ENCODE measurements at places on chromosomes 5 and 9.

DNA sequence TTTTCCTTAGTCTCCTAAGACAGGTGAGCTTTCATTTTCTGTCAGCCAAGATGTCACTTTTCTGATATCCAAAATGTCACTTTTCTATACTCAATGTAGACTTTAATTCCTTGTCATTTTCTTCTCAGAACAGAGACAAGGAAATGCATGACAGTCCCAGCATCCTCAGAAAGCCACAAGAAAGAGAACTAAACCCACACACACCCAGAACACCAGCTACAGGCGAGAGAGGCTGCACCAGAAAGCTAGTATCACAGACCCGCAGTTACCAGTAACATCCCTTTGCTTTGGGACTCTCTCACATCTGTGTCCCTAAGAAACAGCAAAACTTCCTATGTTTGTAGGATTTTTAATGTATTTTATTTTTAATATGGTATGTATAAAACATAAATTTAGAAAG is 17.1 kb downstream of the TRMO start:
- peak; percentile 79 for DNase-seq

- no peak for DNase-seq
These were observed 209.1 kb upstream of the TUT7 start for GRCh38 chr9:86563350-86563749.

- DNase-seq: no peak
These were observed 526.2 kb upstream of the ST8SIA4 start for GRCh38 chr5:101429241-101429640.

DNA sequence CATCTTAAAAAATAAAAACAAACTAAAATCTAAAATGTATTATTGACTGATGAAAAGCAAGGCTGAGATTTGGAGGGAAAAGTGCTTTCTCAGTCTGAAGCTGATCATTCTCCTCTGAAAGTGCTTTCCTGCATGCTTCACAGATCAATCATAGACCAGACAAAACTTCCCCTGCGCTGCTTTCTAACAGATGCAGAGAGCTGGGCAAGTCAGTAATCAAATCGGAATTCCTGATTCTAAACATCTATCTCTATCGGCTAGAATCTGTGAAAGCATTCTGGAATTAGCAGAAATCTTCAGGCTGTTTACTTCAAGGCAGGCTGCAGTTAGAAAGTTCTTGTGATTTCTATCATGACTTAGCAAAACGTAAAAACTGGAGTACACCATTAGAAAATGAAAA is 15.6 kb upstream of the FAM81B start:
- no peak for DNase-seq

DNA sequence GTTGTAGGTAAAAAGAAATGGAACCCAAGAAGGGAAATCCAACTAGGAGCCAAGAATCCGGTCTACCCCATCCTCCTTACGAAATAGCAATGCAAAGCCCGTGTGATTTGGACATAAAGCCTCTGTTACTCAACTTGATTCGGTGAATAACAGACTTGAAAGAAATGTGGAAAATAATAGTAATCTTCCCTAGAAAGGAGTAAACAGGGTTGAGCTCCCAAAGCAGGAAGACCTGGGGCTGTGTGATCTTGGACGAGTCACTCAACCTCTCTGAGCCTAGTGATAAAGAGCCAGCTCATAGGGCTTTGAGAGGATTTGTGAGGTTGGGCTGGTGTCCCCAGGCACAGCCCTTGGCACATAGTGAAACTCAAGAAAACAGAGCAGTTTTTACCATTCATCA is 42.7 kb upstream of the IL17B start:
- DNase-seq: no peak

- DNase-seq: no peak
These were observed 63.1 kb downstream of the SLC12A2 start for GRCh38 chr5:128146671-128147070.

GRCh38 chr5:154479160-154479943 is 1.3 kb upstream of the HAND1 start:
- no peak for DNase-seq

DNA sequence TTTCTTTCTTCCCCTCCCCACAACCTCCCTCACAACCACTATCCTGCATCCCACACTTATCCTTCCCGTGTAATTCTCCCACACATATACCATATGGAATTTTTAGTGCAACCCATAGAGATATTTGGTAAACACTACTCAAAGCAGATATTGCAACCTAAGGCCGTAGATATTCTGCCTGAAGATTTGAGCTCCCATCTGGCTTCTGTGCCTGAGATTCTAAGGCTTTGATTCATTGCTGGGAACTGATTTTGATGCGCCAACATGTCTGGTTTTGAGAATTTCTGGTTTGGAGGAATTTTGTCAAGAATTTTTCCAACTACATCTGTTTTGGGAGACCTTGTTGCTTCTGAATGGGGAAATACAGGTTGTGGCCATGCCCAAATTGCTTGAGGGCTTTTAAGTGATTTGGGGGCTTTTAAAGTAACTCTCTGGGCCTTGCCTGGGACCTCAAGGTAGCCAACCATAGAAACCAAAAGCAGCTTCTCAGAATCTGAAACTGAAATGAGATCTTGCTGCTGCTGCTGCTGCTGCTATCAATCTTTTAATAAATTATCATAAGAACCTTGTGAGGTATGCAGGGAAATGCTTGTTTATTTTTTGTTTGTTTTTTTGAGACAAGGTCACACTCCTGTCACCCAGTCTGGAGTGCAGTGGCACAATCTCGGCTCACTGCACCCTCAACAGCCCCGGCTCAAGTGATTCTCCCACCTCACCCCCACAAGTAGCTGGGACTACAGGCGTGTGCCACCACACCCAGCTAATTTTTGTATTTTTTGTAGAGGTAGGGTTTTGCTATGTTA is 36.2 kb downstream of the PLAC8L1 start:
- DNase-seq: no peak

DNA sequence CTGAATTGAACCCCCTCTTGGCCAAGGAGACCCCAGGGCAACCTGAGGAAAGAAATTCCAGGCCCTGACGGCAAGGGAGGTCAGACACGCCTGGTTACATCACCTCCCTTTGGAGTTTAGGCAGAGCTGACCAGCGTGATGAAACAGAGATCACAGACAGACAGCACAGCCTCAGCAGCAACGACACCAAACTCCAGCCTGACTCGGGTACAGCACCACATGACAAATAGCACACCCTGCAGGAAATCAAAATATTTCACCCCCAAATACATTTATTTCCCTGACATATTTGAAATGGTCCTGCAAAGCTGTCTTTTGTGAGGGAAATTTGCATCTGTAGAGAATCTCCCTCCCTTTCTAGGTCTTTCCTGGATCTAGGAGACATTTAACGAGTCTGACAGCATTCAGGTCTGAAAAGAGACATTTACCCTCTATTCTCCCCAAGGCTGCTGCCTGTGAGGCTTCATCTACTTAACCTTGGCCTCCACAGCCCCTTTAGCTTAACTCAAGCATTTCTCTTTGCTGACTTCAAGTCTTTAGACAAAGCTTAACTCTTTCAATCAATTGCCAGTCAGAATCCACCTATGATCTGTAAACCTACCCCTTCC is 2.6 kb downstream of the QSOX2 start:
- no peak for DNase-seq

DNA sequence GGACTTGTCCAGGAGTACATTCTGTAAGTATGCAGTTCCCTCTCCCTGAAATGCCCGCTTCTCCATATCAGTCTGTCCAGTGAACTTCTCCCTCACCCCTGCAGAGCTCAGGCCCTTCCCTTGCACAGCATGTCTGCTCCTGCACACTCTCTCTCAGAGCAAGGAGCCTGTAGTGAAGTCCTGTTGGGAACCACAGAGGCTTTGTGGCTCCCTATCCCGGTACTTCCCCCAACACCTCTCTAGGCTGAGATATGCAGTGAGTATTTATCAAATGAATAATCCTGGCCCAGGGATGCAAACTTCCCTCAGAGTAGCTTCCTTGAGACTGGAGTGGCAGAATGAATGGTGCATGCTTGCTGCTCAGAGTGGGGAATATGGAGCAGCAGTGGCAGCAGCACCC is 48.8 kb downstream of the POC5 start:
- DNase-seq: no peak

DNA sequence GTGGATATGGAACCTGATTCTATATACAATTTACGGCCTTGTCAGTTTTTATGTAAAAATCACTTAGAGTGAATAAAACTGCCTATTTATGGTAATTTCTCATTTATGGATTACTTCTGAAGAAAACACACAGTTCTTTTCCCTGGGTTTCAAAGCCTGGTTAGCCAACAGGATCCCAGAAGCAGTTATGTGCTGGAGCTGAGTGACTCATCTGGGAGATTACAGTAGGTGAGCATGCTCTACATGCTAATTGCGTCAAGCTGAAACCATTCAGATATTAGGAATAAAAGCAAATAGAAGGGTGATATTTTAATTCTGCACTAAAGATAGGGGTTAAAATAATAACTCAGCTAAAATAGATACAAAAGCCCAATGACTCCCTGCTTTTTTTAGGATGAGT is 47.8 kb downstream of the PDE4D start:
- no peak for DNase-seq

DNA sequence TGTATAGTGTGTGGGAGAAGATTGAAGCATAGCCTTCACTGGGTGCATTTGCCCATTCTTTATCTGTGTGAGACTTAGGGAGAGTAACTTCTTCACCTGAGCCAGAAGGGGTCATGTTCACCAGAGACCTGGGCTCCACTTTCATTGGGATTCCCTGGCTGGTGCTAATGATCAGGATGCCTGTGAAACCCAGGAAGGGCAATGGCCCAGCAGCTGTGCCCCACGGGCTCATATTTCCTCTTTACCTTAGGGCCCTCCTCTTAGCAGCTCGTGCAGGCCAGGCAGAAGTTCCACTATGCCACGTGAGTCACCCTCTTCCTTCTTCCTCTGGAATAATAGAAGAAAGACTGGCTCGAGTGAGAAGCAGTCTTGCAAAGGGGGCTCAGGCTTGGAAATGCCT is 5.0 kb downstream of the PPARGC1B start:
- DNase-seq: no peak

GRCh38 chr9:86460216-86461002 is 106.2 kb upstream of the TUT7 start:
- DNase-seq: no peak

DNA sequence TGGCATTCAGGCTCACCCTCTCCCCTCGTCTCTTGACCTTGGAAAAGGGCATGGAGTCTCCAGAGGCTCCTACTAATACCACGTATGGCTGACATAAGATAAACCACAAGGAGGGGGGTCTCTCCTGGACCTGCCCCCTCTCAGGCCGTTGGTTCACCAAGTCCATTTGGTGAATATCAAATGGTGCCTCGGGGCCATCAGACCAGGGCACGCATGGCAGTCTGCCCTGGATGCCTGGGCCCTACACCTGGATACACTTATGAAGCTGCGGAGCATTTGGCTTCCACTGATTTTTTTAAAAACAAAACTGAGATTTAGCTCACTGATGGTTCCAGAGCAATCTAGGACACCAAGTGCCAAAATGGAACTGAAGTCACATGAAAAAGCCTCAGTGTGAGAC is 40.3 kb upstream of the ZNF622 start:
- DNase-seq: no peak

GRCh38 chr9:17528859-17529258 is 50.0 kb upstream of the SH3GL2 start:
- DNase-seq: no peak

DNA sequence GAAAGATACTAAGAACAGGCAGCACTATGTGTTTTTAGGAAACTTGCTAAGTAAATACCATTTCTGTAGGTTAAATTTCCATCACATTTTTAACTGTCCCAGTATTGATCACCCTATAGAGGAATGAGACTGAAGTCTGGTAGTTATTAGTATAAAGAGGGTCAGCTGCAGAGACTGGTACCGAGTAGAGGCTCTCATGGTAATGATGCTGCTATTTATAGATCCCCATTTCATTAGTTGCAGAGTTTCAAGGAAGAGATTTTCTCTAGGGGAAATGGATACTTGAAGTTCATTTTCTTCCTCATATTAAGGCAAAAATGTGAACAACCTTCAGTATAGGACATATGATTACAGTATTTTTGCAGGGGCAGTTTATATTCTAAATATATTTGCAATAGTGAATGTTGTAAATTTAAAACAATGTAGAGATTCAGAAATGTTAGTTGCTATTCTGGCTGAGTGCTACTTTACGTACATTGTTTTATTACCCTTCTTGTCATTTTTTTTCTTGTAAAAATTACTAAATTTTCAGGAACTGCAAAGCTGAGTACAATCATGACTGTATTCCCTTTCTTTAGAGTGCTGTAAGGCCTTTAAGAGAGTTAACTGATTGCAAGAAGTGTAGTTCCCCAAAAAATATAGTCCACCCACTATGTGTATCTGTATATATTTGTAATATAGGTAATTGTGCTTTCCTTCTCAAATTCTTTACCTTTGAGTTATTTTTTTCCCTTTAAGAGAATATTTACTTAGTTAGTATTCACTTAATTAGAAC is 14.7 kb downstream of the PBX3 start:
- DNase-seq: no peak

DNA sequence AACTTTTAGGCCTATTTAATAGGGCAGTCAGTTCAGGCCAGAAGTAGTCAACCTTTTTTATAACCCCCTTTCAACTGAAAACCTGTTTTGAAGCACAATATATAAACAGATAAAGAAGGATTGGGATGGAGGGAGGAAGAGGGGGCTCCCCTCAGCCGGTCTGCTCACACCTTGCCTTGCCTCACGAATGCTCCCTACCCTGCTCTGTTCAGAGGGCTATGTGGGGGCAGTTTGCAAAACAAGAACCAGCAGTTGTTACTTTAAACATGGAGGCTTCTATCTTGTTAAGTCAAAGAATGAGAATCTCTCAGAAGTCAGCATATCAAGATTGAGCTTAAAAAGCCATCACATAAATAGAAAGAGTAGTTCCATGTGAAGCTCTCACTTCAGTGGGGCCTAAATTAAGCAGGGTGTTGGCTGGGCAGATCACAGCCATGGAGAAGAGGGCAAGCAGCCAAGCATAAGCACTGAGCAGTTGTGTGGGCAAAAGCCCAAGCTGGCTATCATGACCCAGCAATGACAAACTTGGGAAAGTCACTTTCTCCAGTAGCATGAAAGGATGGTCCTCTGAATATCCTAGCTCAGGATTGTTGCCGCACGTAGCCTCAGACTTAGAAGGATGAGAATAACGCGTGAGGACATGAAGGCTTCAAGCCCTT is 70.6 kb downstream of the ALDH1A1 start:
- no peak for DNase-seq

DNA sequence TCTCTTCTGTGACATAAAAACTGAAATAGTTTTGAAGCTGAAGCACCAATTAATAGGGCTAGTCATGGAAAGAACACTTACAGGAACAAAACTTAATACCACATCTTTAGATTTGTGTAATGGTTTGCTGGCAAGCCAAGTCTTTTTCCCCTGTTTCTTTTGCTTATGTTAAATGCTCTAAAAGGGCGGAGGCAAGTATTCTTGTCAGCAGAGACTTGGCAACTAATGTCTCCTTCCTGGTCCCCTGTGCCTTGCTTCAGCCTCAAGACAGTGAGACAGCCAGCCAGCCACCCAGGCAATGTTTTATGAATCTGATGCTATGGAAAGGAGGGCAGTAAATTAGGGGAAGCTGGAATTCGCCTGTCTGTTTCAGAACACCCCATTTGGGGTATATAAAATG is 45.7 kb downstream of the PRRC1 start:
- DNase-seq: no peak
